ENCODE measurements at places on chromosomes 11 and 22.

DNA sequence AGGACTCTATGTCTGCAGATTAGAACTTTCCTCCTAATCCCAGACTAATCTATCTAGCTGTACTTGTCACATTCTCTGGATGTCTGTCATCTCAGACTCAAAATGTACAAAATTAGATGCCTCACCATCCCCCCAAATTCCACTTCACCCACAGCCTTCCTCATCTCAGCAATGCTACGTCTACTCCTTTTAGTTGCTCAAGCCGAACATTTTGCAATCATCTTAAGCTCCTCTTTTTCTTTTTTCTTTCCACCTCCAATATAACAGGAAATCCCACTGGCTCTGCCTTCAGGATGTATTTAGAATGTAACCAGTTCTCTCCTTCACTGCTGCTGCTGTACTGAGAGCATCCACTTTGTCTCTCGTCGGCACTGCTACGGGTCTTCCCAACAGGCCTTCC lies 1091.8 kb downstream of the TBC1D22A start:
- no peak for DNase-seq

GRCh38 chr22:31730344-31730711 lies 19.6 kb downstream of the PRR14L start:
- DNase-seq, result no peak

- DNase-seq, result no peak
Measured at GRCh38 chr22:49350441-49351121, 477.1 kb downstream of the BRD1 start.

GRCh38 chr11:1927026-1927847 lies 7.7 kb downstream of the TNNT3 start:
- no peak for DNase-seq

DNA sequence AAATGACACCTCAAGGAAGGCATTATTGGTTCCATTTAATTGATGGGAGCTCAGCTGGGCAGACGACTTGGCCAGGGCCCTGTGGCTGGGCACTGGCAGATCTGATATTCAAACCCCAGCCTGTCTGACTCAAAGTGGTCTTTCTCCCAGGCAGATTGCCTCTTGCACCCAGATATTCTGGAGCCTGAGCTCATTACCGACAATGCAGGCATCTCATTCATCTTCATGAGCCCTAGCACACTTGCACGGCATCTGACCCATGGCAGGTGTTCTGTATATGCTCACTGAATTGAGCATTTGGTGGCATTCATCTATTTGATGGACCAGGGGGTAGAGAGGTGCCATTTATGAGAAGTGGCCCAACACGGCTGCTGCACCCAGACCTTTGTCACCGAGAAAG lies 193.1 kb downstream of the DSCAML1 start:
- DNase-seq, result no peak

GRCh38 chr22:26660961-26661578 lies 3.7 kb downstream of the MIAT start:
- peak; percentile 34 for DNase-seq

DNA sequence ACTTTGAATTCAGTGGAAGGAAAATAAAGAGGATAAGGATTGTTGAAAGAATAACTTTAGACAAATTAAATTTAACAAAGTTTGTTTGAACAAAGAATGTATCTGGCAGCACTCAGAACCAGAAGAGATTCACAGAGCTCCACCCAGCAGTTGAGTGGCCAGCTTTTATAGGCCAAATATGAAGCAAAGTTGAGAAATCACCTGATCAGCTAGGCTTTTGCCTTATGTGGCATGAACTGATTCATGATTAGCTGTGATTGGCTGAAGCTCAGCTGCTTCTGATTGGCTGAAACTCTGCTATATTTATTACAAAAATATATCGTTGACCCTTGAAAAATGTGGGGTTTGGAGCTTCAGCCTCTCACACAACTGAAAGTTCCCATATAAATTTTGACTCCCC lies 62.6 kb downstream of the PIWIL4 start:
- DNase-seq, result no peak

- DNase-seq, result no peak
Measured at GRCh38 chr11:106917973-106918372, 100.3 kb downstream of the GUCY1A2 start.

- DNase-seq, result no peak
Measured at GRCh38 chr11:832529-833113, at the start of gene CD151. CD151 (plus strand) TSS chr11:832952; CDS start chr11:836070, 3,118 bp downstream.

DNA sequence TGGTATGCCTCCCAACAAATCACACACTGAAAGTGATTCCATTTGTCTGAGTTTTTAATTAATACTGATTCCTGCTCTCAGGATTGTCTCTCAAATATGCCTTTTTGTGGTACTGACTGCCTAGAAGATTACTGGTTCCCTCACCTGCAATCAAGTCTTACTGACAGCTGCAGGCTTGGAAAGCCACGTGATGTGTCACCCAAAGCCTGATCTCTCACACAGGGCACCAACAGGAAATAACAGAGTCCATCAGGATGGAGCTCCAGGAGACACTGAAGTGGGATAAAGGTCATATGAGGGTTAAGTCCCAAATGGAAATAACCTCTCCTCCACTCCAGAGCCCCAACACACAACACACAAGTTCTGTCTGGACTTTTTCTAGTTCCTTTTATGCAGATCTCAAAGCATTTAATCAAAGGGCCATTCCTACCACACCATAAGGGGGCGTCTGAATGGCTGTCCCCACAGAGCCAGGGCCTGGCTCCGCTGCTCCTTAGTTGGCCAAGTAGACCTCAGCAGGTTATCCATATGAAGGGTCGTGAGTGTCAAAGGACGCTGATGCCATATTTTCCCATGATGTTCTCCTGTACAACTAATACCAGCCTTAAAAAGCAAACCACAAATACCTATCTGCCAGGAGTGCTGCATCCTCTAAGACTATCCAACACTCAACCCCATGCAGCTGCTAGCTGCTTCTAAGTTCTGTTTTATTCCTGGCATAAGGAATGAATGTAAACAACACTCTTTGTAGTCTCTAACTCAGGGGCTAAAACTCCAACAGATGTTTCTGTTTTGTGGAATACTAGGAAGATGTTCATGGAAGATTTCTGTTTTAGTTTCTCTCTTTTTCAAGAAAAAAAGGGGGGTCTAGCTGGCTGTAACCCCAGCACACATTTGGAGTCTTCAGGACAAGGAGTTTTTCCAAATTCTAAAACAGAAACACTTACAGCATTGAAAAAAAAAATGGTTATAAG lies 13.0 kb downstream of the SCUBE2 start:
- no peak for DNase-seq

DNA sequence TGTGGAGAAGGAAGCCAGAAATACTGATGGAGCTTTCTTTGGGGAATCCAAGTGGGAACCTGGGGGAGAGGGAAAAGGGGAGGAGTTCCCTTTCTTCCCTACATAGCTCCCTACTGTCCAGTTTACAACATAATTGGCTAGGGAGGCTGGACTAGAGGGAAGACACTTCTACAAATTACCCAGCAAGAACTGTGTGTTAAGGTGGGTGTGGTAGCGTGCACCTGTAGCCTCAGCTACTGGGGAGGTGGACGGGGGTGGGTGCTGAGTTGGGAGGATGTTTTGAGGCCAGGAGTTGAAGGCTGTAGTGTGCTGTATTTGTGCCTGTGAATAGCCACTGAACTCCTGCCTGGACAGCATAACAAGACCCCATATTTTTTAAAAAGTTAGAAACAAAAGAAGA lies 74.0 kb downstream of the NAV2 start:
- DNase-seq, result no peak

- no peak for DNase-seq
Measured at GRCh38 chr22:20080776-20081654, 974 bp downstream of the DGCR8 start.

GRCh38 chr22:46201059-46201757 lies 48.9 kb downstream of the CDPF1 start:
- no peak for DNase-seq

- no peak for DNase-seq
Measured at GRCh38 chr11:35237860-35238715, 99.1 kb downstream of the CD44 start.

DNA sequence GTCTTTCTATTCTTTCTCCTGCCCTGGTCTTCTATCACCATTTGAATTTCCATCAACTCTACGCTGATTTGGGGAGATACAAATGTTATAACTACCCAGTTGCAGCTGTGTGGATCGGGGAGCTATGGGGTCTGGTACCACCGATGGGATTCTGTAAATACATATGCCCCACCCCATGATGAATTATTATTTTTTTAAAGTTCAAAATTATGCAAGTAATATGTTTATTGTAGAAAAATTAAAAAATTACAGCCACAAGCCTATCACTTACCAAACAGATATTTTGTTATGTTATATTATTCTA lies 52.4 kb upstream of the CLMP start:
- DNase-seq, result no peak

- no peak for DNase-seq
Measured at GRCh38 chr11:47376525-47377371, 1.6 kb downstream of the SPI1 start.

DNA sequence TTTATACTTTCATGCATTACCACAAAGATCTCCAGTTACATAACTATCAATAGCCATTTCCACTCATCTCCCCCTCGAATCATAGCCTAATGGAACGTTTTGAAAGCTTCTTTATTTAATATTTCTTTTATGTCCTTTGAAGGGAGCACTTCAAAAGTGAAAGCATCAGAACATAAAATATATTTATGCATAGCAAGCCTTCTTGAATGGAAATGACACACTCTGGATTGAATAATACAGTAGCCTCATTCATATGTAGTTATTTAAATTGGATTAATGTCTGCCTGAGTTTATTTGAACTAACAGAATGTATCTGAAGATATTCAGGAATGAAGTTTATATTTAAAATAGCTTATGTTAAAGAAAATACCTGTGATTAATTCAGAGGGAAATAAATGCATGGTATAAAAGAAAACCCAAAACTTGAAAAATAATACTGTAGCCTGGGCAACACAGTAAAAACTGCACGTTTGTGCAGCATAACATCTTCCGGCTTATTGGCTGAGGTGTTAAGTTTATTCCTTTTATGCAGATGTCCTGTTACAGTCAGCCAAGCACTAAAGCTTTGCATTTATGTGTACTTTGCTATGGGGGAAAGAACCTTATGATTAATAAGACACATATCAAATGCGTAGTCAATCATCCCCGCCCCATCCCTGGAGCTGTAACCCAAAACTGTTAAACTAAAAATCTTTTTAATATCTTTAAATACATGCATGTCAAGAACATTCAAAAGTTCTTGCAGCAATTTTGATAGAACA lies 22.0 kb downstream of the OOSP3 start:
- DNase-seq, result no peak

- DNase-seq, result no peak
Measured at GRCh38 chr11:77259641-77260040, 41.8 kb downstream of the GDPD4 start.

GRCh38 chr11:9170450-9170849 lies 79.1 kb upstream of the SCUBE2 start:
- no peak for DNase-seq

GRCh38 chr22:17319546-17319945 lies 49.7 kb upstream of the CECR2 start:
- DNase-seq, result no peak

- DNase-seq, result peak; percentile 9
Measured at GRCh38 chr22:42780070-42780540, 59.4 kb upstream of the A4GALT start.

DNA sequence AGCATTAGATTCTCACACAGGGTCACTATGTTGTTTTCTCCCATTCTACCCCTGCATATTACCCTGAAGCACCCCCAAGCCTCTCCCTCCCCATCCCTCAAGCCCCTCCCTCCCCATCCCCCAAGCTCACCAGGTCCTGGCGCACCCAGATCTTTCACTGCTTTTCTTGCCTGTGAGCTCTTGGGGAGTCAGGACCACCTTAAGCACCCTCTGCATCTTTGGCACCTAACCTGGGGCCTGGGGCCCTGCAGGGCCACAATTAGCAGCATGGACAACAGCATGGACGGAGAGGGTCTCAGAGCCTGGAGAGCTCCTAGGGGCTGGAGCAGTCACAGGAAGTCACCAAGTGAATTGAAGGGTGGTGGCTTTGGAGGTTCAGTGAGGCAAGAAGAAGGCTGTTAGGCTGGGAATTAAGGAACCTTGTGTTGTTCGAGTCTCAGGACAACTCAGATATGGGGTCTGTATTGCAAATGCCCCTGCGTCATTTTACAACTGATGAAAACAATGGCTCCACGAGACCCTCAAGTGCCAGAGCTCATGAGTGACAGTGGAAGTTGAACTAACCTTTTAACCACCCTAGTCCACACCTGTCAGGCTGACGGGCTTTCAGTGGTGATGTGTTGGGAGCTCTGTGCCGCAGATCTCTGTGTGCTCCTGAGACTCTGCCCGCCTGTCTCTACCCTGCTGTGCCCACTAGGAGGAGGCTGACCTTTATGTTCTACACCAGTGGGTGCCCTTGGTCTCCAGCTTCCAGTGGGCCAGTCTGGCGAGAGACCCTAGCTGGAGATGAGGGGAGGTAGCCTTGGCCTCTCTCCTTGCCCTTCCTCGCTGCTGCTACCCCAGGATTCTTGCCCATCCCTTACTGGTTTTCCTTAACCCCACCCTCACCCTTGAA lies 111.3 kb upstream of the OR4B1 start:
- no peak for DNase-seq

DNA sequence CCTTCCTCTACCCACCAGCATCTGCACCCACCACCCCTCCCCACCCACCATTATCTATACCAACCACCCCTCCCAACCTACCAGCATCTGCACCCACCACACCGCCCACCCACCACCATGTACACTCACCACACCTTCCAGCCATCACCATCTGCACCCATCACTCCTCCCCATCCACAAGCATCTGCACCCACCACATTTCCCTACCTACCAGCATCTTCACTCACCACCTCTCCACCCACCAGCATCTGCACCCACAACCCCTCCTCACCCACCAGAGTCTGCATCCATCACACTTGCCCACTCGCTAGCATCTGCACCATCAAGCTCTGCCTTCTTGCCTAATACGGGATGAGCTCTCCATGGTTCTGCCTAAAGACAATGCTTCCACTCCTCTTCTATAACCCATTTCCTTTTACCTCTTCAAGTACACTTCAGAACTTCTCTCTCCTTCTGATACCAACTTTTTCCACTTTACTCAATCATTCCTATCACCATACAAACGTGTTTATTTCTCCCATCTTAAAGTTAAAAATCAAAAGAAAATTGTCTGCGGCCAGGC lies 2.4 kb upstream of the FSHB start:
- no peak for DNase-seq

- DNase-seq, result no peak
Measured at GRCh38 chr11:47331454-47332302, 20.8 kb downstream of the MYBPC3 start.

- no peak for DNase-seq
Measured at GRCh38 chr11:995752-996420, 40.6 kb downstream of the MUC6 start.

DNA sequence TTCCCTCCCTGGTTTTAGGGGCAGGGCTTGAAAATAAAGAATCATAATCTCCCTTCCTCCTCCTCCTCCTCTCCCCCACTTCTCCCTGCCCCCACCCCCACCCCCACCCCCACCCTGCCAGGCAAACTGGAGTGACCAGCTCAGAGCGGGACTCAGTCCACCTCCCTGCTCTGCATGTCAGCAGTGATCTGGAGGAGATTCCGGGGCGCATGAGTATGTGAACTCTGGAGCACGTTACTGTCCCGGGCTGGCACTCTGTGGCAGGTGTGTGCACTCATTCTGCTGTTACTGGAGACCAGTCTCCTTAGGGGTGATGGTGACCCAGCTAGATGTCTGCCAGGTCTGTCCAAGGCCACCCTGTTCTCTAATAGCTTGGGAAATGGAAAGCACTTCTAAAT lies 33.9 kb downstream of the MARK2 start:
- no peak for DNase-seq
